Hematopoietic multipotent progenitor cell treated with erythropoietin and hydrocortisone succinate and interleukin-3 and kit ligand, for 15 days (in vitro differentiated cells): ENCODE measurements at places on chromosomes 3 and 15.

- peak; percentile 93 for DNase-seq
Measured at GRCh38 chr15:41827880-41828806, at the start of gene JMJD7. Gene JMJD7 (plus strand): TSS chr15:41828092. CDS start chr15:41828125, 33 bp downstream.

GRCh38 chr3:70919091-70919490, 606.7 kb upstream of the MDFIC2 start:
- DNase-seq, result no peak

DNA sequence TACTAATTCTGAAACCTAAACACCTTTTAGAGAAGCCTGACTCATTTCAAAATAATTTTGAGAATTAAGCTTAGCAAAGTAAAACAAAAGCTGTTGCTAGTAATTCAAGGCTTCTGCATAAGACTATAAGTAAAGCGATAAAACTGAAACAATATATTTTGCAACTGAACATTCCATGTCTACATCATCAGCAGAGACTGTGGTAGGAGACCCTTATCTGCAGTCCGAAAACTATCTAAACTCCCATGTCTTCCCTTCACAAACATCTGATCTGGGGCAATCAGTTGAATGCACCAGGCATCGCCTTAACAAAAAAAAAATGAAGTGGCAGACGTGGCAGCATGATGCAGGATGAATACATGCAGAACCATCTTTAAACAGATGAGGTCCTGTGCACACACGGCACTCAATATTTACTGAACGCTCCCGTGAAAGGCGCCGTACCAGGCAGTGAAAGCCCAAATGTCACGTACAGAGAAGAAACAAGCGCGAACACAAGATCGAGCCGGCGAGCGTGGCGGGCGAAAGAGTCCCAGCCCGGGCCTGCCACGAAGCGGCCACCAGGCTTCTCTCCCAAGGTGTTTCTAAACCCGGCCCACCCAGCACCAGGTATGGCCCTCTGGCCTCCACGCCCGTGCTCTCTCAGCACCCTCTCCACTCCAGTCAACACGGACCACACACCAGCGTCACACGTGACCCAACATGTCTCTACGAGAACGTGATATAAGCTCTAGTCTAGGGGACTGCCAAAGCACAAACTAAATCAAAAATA, 63.0 kb downstream of the CHSY1 start:
- no peak for DNase-seq

- no peak for DNase-seq
Measured at GRCh38 chr3:54862526-54862925, 65.3 kb downstream of the LRTM1 start.

DNA sequence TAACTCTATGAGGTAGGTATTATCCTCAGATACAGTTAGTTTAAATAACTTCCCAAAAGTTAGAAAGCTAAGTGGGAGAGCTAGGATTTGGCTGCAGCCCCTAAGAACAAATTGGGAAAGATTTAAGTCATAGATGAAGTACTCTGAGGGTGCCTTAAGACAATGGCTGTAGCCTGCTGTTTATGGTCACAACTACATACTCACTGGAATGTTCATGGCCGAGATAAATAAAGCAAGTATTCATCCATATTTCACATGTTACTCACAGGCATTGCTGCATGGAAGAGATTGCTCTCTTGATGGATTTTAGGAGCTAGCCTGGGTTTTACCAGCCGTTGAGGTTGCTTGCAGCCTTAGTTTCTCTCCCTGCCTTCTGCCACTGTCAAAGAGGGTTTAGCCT, 145.0 kb downstream of the CMSS1 start:
- DNase-seq, result no peak

DNA sequence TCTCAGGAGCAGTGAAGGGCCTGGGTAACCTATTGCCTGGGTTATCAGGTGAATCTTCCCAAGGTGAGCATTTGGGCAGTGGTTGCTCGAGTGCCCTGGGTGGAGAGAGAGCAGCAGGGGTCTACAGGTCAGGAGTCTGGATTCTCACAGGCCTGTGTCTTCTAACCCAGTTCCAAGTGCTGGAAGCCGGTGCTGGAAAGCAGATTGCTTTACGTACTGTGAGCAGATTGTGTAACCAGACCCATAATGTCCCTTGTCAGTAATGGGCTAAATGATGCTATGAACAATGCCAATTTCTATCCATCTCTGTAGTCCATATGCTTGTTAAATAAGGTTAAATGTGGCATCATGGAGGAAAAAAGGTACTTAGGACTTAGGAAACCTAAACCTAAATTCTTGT, 106.5 kb downstream of the TPRG1 start:
- DNase-seq, result no peak

DNA sequence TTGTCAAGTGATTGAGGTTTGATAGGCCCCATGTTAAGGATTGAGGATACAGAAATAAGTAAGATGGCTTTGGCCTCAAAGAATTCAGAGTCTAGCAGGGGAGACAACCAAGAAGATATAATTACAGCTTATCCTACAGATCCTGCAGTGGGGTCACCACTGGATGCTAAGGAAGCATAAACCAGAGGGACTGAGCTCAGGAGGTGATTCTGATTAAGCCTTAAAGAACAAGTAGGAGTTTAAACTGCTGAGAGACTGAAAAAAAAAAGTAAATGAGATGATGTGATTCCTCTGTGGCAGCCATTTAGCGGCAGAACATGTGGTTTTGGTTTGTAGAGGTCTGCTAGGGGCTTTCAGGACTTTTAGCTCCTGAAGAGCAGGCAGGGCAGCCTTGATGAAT, 72.1 kb upstream of the ROPN1 start:
- no peak for DNase-seq

DNA sequence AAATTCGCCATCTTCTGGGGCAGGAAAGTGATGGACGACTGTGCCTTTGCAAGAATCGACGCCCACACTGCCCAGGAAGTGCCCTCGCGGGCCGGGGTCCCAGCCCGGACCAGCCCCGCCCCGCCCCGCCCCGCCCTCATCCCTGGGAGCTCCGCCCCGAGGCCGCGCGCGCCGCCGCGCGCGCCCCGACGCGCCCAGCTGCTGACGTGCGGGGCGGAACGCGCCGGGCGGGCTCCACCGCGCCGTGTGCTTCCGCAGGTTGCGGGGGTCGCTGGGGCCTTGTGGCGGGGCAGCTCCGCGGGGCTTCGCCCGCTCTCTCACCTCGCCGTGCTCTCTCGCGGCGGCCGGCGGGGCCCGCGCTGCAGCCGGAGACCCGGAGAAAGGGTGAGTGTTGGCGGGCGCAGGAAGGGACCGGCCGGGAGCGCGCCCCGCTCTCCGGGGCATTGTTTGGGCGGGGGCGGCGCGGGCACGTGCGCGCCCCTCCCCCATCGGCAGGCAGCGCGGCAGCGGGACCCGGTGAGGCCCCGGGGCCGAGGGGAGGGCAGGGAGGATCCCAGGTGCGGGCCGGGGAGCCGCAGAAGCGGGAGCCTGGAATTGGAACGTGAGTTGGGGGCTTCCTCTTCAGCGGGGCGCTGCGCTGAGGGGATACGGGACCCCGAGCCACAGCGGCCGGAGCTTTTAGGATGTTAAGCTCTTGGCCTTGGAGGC, at the start of gene YEATS2:
YEATS2 (plus strand) TSS at position 188 of the 708 bp plus-strand sequence. CDS start 17,366 bp downstream, outside the sequence.
- peak; percentile 55 for DNase-seq

- DNase-seq, result peak; percentile 62
Measured at GRCh38 chr3:52299879-52300611, 12.4 kb downstream of the GLYCTK start.

DNA sequence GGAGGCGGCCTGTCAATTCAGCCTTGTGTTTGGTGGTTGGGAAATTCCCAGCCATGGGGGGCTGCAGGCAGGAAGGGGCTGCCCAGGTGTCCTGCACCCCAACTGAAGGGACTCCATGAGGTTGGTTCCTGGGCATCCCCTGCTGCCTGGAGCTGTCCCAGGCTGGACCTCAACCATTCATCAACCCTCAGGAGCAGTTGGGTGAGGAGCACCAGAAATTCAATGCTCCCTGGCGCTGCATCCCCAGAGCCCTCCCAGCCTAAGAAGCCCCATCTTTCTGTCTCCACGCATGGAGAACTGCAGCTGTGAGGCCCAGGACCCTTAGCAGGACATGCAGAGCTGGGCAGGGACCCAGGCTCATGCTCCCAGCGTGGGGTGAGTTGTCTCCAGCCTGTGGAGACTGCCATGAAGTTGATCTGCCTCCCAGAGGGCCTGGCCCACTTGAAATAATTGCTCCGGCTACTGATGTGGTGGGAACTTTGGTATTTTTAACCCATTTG, 8.0 kb upstream of the SEMA3B start:
- no peak for DNase-seq

DNA sequence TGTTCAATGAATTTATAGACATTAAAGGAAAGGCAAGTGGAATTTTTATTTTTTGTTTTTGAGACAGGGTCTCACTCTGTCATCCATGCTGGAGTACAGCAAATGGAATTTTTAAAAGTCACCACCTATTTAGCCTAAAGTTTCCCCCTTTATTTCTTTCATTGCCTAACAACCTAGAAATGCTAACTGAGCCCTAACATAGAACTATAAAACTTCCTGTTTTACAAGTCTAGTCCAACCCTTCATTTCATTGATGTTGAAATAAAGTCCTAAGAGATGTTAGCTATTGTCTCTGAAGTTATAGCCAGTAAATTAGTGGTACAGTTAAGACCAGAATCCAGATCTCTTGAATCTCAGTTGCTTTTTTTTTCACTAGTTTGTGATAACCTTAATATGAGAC, 39.0 kb downstream of the MAPK6 start:
- DNase-seq, result no peak

DNA sequence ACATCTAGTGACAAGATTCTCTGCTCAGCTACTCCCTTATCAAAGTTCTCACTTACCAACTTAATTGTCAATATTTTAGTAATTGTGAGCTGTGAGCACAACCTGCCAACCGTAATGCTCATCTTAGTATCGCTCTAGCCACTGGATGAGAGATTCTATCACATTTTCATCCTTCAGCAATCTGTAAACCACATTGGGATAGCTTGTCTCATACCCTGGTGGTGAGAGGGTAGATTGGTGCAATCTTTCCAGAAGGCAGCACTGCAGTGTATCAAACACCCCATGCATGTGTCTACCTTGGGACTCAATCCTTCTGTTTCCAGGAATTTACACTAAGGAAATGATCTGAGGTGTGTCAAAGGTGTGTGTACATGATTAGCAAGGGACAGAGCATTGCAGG, 18.9 kb upstream of the ATP8B4 start:
- no peak for DNase-seq

GRCh38 chr15:58779554-58779953, 8.5 kb downstream of the MINDY2 start:
- no peak for DNase-seq

DNA sequence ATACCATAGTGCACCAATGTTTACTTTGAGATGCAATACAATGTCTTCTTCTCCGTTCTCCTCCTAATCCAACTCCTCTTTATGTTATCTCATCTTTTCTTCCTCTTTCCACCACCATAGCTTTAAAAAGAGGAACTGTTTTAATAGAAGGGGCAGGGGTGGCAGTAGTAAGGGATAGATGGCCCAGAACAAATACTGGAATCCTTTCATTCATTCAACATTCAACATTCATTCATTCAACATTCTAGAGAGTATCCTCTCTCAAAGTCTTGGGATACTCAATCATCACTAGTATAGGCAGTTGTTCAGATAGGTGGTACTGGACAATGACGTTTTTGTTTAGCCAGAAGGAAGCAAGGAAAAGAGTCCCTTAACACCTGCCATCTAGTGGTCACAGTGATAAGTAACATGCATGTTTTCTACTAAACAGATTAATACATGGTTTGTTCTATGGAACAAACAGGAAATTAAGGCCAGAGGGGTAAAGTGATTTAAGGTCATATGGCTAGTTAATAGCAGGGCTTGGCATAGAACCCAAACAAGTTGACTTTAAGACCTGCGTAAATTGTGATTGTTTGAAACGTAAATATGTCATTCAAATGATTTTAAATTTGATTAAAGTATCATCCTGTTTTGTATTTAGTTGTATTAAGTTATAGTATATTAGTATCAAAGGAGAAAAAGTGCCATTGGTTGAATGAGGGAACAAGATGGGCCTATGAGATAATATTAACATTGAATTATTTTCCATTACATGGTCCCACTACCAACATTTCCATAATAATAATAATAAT, 26.9 kb upstream of the EHHADH start:
- peak; percentile 39 for DNase-seq

GRCh38 chr3:14471016-14471415, 68.6 kb downstream of the SLC6A6 start:
- DNase-seq, result no peak

DNA sequence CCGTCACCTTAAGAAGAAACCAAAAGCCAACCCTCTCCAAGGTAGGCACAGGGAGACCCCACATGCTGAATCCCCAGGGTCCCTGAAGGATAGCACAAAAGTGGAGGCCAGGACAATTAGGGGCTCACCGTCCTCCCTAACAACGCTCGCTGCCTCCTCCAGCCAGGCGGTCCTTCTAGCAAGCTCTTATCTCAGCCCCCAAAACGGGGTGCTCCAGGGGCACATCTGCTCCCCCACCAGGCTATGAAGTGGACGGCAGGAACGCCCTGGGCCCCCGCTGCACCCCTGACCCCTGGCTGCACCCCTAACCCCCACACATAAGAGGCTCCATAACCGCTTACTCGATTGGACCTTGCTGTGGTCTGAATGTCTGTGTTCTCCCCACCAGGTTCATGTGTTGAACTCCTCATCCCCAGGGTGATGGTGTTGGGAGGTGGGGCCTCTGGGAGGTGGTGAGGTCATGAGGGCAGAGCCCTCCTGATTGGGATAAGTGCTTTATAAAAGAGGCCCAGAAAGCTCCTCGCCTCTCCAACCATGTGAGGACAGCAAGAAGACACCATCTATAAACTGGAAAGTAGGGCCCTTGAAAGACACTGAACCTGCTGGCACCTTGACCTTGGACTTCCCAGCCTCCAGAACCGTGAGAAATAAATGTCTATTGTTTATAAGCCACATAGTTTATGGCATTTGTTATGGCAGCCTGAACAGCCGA, 153.3 kb downstream of the NUP210 start:
- DNase-seq, result no peak

DNA sequence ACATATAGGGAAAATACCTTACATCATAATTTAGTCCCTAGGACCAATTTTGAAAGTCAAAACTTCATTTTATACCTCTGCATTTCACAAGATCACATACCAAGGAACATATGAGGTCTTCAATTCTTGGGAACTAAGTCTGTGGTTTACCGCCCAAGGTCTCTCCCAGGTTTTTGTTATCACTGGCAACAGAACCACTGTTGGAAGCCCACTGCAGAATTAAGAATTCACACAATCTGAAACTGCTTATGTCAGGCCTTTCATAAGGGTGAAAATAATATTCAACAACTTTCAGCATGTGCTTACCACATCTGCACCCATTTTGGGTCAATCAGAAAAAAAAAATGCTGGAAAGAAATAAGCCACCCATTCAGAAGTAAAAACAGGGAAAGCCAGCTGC, 107.2 kb upstream of the MME start:
- no peak for DNase-seq

DNA sequence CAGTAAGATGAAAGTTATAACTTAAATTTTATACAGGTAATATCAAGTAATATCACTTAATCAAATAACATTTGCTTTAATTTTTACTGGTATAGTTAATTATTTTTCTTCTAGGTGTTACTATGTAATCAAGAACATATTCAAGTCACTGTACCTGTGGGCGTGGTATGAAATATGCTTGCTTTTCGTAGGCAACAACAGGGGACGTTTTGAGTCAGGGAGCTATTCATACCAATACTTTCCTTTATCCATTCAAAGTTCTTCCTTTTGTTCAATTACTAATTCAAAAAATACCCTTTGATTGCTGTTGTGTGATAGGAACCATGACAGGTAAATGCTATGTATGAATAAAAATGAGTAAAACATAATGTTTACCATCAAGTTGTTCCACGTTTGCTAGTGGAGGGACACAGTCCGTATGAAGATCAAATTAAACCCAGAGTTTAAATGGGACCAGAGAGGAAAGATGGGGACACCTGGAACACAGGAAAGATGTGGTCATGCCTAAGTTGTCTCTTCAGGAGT, 654.0 kb upstream of the KCNMB2 start:
- no peak for DNase-seq

- DNase-seq, result no peak
Measured at GRCh38 chr3:59320080-59320479, 270.3 kb upstream of the CFAP20DC start.
